Activated CD8-positive, alpha-beta memory T cell treated with anti-CD3 and anti-CD28 coated beads, Interleukin-2, amount 50 U/mL, for 48 hours (primary cell): ENCODE measurements at places on chromosomes 11 and 22.

DNA sequence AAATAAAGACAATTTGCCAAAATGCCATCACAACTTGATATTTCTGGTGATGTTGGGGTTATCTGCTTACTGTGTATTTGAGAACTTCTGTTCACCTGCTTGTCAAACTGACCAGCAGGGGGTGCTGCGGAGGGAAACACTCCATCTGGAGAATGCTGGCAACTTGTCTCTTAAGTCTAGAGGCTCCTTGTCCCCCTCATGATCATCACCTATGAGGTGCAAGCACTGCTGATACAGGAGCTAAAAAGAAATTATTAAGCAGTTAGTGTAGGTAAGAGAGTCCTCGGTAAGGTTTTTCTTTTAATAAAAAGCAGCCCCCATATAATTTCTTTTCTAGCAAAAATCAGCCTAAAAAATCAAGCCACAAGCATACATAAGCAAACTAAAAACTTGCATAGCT, 32.7 kb upstream of the GLYATL1B start:
- DNase-seq = peak; percentile 89

GRCh38 chr11:30992513-30992849, 377.1 kb downstream of the DCDC1 start:
- DNase-seq = no peak

DNA sequence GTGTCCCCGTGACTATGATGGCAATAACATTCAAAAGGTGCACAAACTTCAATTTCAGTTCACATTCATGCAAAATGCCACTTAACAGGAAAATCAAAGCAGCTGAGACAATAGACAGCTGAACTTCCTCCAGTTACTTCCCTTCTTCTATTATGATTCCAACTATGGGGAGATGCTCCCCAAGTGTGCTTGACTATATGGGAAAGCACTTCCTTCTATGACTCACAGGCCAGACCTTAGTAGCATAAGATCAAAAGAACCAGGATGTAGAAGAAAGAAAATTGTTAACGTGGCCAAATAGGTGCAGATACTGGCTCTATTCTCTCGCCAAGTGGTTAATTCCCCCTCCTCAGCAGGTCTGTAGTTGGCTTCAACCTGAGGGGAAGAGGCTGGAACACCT, 7.8 kb upstream of the FAT3 start:
- no peak for DNase-seq

- DNase-seq = no peak
Measured at GRCh38 chr11:10309163-10310093, 4.6 kb downstream of the ADM start.

- no peak for DNase-seq
Measured at GRCh38 chr11:78400702-78401101, 16.9 kb downstream of the GAB2 start.

DNA sequence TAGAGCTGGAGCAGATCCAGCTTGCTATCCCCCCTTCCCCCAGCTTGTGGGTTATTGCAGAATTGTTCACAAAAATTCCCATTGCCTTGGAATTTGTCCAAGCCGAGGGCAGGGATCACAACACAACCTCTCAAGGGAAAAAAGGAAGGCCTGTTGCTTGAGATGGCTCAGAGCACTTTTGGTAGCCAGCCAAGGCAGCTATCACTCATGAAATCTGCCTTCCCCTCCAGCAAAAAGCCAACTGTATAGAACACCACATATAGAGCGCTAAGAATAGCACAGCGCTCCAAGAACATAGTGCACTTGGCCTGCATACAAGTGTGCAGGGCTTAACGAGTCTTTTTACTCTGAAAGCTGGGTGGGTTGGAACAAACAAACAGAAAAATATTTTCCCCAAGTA, 46.2 kb downstream of the FAM83F start:
- peak; percentile 38 for DNase-seq

GRCh38 chr11:1892116-1892515, 421 bp upstream of the PRR33 start:
- DNase-seq = no peak

DNA sequence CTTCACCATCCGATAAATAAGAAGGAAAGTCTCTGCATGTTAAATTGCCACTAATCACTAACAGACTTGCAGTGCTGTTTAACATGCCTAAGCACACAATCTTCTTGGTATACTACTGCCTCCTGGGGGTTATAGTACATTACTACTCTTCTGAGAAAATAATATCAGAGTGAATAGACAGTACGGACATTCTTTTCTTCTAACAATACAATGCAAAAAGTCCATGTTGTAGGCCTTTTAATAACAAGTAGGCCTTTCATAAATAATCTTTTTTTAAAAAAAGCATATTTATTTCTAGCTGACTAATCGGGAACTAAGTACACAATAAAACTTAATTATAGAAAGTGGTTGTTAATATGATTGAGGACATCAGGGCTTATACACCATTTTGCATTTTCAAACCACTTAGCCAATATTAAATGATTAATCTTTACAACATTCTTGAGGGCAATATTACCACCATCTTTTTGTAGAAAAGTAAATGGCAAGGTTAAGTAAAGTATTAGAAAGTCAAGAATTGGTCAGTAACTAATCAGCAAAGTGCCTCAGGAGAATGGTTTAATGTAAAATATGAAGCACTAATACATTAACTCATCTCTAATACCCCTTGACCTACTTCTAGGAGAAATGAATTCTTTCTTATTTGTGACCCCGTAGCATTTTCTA, 84.7 kb downstream of the TTC28 start:
- no peak for DNase-seq

DNA sequence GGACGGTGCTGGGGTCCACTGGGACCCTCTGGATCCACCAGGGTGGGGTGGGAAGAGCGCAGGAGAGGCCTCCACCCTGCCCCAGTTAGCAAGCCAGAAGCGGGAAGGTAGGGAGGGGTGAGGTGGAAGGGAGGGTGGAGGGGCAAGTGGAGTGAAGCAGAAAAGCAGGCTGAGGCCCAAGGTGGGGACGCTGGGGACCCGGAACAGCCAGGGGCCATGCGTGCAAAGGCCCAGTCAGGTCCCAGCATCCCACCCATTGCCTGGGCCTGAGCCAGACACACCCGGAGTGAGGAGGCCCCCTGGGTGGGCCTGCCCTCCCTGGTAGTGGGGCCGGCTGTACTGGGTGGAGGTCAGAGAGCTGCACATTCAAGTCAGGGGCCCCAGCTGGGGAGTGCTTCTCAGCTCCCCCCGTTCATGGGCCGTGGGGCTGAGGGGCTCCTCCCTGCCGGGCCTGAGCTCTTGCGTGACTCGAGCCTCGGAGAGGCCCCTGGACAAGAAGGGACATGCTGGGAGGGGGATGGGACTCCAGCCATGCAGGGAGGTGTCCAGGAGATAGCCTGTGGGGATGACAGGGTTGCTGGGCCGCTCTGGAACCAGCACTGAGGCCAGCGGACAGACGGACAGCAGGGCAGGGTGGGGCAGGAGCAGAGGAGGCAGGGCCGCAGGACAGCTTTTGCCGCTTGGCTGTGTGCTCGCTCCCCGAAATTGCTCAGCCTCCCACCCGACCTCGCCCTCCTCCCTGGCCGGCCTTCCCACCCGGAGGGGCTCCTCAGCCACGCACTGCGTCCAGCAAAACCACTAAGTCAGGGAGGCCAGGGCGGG, 7.7 kb downstream of the TNNT3 start:
- DNase-seq = no peak

DNA sequence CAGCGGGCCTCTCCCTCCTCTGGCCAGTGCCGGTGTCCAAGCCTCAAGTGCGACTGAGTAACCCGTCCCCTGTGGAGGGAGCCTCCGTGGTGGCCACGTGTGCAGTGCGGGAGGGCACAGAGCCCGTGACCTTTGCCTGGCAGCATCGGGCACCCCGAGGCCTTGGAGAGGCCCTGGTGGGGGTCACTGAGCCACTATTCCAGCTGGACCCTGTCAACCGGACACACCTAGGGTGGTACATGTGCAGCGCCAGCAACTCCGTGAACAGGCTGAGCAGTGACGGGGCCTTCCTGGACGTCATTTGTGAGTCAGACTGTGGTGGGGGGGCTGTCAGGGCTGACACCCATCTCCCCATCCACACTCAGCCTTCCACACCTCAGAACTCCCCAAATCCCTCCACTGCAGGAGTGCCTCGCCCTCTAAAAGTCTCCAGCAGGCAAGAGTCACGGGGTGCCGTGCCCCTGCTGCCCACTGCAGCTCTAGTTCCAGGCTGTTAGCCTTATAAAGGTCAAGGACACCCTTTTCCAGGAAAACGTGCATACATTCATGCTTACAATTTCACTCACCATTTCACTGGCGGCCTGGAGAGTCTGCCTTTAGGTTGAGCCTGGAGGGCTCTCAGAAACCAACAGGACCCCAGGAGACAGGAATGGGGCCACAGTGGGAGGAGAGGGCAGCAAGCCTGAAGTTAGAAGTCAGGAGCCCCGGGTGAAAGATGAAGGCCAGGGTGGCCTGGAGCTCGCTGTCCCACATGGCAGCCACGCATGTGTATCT, 2.6 kb downstream of the VSIG10L2 start:
- DNase-seq = no peak

DNA sequence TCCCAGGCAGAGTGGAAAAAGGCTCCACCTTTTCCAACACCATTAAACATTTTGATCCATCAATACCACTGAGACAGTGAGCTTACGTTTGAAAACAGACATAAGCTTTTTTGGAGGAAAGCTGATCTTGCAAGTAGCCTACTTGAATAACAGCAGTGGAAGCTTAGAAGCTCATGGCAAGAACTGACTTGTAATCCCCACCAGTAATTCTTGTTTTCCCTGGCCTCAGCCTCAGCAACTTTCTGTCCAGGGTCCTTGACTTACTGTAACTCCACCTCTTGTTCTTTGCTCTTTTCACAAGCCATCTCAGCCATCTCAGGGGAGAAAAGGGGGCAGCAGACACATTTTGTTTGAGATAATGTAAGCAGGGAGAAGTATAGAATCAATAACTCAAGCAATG, 12.3 kb upstream of the MPZL2 start:
- DNase-seq = no peak

DNA sequence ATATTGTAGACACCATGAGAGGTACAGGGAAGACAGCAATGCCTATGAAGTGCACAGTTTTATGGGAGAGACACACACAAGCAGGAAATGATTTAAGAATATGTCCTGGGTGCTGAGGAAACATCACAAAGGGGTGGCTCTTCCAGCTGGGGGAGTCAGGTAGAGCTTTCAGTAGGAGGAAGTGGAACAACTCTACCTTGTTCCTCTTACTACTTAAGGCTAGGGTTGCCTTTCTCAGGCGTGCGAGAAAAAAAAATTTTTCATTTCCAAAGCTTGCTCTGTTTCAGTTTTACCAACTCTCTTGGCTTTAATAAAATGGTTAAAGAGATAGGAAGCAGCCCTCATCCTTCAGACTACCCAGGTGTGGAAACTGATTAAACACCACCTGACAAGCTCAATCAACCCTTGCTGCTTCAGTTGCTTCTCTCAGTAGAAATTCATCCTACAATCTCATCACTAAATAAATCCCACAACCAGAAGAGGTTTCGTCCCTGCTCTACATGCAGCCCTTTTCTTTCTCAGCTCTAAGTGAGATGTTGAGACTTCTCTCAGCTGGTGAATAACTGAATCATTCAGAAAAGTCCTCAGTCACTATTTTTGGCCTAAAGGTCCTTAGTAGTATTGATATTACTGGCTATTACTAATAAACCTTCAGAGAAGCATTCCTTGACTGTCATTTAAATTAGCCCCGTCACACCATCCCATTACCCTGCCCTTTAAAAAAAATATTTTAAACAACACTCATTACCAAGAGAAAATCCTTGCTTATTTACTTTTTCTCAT, 5.9 kb downstream of the ABTB2 start:
- DNase-seq = no peak

GRCh38 chr11:86811637-86812321, 11.4 kb downstream of the PRSS23 start:
- DNase-seq = no peak

- no peak for DNase-seq
Measured at GRCh38 chr11:33696931-33697638, 3.5 kb downstream of the C11orf91 start.

DNA sequence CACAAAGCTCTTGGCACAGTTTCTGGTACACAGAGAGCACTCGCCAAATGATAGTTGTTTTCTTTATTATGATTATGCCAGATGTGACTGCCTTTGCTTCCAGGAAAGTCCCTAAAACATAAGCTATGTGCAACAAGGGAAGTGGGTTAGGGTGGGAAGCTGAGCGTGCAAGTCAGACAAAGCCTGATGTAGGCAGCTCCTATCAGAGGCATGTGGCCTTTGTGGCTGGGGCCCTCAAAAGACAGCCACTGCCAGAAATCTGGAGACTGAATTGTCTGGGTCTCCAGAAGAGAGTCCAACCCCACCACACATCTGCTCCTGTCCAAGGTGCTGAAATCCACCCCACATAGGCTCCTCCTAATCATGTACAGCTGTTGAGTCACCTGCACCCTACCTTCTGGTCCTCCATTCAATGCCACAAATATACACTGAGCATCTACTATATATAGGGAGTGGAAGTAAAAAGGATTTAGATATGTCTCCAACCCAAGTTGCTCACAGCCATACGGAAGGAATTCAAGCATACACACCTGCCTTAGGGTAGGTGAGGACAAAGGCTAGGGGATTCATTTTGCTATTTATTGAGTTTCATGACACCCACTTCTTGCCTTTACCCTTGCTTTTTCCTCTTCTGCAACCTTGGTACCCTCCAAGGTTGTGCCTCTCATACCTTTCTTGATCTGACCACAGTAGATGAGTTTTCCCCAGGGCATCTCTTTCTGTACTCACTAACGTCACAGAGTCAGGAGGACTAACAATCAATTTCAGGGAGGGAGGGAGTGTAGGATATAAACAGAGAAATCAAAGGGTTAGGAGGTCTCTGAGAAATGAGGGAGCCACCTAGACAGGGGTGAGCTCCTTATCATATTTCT, 12.4 kb downstream of the SEC14L3 start:
- DNase-seq = no peak

DNA sequence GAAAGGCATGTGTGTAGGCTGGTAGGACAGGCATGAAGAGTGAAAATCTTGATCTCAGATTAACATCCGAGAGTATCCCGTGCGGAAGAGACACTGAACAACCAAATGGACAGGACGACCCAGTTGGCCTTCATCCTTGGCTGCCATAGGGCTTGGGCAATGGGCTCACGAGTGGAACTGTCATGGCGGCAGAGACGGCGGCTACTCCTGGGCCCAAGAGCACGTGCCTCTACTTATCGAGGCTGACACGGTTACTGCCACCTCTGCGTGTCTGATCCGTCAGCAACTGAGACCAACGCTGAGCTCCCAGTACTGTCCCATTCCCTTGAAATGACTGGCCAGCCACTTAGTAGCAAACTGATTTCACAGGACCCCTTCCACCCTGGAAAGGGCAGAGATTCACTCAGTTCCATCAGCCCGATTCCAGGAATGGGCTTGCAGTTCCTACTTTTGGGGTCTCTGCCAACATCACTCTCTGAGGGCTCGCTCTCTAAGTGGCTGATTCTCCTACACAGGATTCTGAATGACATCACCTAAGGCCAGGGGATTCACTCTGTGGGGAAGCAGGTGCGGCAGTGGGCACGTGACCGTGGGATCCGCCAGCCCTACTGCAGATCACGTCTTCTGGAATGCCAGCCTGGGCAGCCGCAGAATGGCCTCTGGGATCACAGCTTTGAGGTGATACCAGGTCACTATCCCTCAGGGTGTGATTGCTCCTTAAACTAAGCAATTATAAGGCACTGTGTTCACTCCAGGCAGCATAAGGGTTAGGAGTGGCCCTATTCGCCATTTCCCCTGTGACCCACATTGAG, 97.8 kb downstream of the RPS6KA4 start:
- DNase-seq = no peak
